SW480 (cell line): ENCODE measurements at places on chromosomes 6 and 20.
A peak's percentile ranks its signal among the peaks of the same experiment; 100 is the strongest.

GRCh38 chr6:3351105-3351676 is 92.4 kb downstream of the PSMG4 start:
- peak; percentile 43 for DNase-seq

GRCh38 chr20:20763650-20764049 is 51.2 kb upstream of the RALGAPA2 start:
- no peak for DNase-seq

GRCh38 chr6:57248311-57248895 is 26.3 kb upstream of the RAB23 start:
- DNase-seq = no peak

DNA sequence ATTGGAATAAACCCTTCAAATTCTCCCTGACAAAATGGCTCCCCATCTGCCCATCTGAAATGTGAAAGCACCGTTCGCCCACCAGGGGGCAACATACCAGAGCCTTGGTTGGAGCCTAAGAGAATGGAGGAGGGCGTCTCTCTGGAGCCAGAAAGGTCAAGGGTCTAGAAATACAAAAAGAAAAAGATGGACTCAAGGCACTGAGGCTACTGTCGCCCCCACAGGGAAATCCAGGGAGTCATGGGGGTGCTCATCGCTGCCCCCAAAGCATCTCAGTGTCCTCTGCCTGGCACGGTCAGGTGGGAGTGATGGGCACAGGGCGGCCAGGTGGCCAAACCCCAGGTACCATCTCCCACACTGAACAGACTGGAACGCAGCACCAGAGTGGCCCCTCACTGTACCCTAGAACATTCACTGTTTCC is 136.3 kb downstream of the ZMYND8 start:
- peak; percentile 31 for DNase-seq

- DNase-seq = peak; percentile 70
Measured at GRCh38 chr20:3045042-3045815, 623 bp upstream of the MRPS26 start.

GRCh38 chr6:134221250-134221649 is 96.7 kb downstream of the SGK1 start:
- DNase-seq = no peak

DNA sequence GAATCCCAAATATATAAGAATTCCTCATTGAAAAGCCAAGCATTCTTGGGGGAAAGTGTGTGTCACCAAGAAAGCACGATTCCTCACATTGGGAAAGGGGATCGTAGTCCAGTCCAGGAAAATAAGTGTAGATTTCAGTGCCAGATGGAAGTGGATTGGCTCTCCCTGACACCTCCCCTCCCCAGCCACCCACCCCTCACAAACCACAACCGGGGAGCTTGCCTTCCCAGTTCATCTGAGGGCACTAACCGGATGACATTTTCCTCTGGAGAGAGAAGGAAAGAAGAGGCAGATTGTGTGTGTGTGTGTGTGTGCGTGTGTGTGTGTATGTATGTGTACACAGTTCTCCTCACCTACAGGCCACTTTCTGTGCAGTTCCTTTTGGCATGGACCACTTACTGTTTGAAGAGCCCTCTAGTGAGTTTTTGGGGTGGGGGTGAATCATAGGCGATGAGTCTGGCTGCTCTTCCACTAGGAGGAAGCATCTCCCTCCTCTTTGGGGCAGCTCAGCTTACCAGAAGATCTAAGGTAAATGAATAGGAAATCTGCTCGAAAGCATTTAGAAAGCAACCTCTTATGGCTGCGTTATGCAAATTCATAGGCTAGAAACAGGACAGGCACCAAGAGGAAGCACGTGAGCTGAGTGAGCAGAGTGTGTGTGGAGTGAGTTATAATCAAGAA is 20.8 kb downstream of the DAAM2 start:
- DNase-seq = peak; percentile 35

GRCh38 chr20:62219992-62220665 is at the start of gene HRH3:
Gene HRH3, minus strand, starts transcription at chr20:62220278. Its CDS starts 308 bp downstream, at chr20:62219970.
- no peak for DNase-seq

DNA sequence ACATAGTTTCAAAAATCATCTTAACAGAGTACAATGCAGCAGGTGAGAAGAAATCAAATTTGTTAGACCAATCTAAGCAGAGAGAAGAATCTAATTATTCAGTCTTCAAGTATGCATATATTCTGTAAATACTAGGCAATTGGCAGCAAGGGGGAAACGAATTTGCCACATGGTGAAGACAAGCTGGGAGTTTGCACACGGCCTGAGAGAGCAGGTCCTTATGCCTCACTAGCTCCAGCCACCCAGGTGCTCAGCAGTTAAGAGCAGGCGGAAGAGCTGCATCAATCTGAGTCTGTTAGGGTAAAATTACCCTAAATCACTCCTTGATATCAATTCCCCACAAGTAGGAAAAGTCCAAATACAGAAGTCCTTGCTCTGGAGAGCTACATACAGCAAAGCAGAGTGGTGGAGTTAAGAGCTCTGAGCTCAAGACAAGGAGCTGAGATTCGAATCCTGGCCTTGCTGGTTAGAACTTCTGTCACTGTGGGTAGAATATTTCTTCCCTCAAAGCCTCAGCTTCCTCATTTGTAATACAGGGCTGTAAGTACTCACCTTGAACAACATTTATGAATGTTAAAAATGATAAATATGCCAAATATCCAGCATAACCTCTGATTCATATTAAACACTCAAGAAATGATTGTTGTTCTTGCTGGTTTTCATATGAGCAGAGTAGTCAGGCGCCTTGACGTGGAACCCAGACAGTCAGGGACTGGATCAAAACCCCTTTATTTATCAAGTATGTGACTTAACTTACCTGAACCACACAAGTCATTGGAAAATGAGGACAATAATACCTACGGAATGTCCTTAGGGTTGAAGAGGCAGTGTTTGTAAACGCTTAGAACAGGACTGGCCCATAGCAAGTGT is 444.2 kb downstream of the CDH26 start:
- DNase-seq = no peak

DNA sequence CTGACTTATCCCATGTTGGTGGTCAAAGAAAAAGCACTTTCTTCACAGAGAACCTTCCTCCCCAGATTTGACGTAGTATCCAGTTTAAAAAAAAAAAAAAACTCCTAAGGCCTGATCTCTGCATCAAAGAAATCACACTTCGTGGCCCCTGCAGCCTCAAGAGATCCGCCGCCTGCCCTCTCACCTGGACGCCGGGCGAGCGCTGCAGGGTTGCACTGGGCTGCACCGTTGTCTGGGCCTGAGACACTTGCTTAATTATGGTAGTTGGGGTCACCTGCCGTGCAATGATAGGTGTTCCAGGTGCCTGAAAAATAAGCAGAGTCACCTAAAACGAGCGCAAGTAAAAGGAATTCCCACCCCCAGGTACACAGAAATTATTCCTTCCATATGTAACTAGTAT is 53.0 kb downstream of the TAF4 start:
- no peak for DNase-seq

GRCh38 chr6:45369870-45370269 is 7.9 kb downstream of the SUPT3H start:
- no peak for DNase-seq

- DNase-seq = no peak
Measured at GRCh38 chr6:166450167-166450873, 67.6 kb upstream of the MPC1 start.

DNA sequence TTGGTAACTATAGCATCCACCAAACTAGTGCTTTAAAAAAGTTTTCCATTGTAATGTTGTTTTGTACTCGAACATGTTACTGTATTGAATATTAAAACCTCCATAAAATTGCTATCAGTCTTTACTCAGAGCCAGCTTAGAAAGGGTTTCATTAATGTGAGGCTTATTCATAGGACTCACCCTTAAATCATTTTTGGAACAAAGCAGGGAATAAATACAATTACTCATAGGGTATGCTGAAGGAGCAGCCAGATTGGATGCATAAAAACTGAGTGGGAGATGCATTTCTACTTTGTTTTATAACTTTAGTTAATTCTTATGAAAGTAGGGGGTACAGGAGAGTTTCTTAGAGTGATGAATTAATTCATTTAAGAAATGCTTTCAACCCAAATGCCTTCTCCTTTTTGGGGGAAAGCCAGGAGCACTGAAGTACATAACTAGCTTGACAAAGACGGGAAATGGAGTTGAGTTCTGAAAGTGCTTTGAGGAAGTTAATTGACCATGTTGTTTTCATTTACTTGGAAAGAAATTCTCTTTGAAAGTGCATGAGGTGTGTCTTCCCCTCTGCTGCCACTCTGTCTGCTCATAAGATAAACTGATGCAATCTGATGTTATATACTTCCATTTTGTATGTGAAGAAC is 90.3 kb downstream of the RNF144B start:
- DNase-seq = no peak

- DNase-seq = no peak
Measured at GRCh38 chr6:121731381-121731780, 295.9 kb downstream of the GJA1 start.

DNA sequence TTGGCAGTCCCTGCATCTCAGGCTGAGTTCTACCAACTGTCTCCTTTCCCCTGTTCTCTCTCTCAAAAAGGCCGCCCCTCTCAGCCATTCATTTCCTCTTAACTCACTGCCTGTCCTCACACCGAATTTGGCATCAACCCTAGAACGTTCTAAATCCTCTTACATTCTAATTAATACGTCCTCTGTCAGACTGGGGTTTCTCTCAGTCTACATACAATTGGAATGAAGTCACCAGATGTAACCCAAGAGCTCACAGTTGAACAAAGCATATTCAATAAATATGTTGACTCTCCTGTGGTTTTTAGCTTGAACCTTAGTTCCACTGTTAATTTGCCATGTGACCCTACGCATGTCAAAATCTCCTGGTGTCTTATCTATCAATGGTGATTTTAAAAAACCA is 269.6 kb downstream of the CLIC5 start:
- peak; percentile 11 for DNase-seq

- no peak for DNase-seq
Measured at GRCh38 chr6:35082046-35082732, 59.0 kb downstream of the TCP11 start.

- no peak for DNase-seq
Measured at GRCh38 chr6:14921878-14922671, 323.8 kb upstream of the JARID2 start.

- DNase-seq = no peak
Measured at GRCh38 chr6:33171880-33172687, 20.2 kb downstream of the COL11A2 start.

DNA sequence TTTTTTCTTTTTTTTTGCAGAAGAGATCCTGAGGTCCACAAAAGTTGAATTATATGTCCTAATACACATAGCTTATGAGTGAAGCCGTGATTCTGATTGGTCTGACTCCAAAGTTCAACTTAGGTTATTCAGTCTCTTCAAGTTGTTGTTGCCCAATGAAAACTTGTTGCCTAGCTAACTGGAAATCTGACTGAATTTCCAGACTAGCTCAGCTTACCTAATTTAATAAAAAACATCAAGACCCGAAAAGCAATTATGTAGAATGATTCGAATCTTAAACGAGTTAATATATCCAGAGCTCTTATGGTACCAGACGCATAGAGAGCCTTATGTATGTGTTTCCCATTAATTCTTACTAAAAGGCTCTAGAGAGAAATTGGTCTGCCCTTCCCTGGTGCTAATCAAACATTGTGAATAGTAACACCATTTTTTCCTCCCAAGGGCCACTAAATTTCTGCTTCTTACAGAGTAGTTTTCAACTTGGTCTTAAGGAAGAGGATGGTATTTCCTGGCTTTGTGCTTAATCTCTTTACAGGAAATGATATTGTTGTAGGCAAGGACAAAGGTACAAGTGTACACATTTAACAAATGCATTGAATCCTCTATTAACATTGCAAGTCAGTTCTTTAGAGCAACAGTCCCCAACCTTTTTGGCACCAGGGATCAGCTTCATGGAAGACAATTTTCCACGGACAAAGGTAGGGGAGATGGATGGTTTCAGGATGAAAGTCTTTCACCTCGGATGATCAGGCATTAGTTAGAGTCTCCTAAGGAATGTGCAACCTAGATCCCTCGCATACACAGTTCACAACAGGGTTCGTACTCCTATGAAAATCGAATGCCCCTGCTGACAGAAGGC is 107.9 kb downstream of the TSHZ2 start:
- DNase-seq = no peak

DNA sequence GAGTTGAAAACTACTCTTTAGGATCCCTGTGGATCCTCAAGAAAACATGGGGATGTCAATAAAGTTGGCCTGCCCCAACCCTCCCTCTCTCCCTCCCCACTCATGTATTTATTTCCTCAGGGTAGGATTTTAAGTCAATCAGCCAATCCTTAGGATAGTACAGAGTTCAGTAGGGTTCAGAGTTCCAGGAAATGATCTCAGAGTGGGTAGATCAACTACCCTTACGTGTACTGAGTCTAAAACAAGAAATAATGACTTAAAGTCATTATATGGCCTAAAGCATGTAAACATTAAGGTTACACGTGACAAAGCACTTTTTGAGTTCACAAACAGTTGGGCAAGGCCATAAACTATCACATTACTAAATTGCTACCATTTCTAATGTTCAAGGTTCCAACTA is 47.2 kb upstream of the REV3L start:
- no peak for DNase-seq

DNA sequence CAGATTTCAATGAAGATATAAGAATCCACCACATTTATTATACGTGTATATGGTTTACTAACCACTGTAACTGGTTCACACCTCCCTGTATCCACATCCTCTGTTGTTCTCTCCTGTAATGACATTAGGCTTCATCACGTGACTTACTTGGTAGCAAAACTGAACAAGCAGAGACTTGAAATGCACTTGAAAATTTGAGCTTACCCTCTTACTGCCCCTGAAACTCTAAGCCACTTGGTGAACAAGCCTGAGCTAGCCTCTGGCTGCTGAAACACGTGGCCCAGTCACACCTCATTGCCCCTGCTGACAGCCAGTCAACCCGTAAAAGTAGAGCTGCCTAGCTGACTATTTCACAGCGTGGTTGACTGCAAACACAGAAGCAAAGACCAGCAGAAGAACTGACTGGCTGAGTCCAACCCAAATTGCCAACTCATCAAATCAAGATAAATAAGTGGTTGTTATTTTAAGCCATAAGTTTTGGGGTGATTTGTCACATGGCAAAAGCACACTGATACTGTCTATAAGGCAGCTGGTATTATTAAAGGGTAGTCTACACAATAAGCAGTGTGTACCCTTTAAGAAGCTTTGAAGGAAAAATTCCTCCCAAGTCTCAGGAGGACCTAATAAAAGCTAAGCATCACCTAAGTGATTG is 109.0 kb downstream of the RALGAPA2 start:
- DNase-seq = no peak

DNA sequence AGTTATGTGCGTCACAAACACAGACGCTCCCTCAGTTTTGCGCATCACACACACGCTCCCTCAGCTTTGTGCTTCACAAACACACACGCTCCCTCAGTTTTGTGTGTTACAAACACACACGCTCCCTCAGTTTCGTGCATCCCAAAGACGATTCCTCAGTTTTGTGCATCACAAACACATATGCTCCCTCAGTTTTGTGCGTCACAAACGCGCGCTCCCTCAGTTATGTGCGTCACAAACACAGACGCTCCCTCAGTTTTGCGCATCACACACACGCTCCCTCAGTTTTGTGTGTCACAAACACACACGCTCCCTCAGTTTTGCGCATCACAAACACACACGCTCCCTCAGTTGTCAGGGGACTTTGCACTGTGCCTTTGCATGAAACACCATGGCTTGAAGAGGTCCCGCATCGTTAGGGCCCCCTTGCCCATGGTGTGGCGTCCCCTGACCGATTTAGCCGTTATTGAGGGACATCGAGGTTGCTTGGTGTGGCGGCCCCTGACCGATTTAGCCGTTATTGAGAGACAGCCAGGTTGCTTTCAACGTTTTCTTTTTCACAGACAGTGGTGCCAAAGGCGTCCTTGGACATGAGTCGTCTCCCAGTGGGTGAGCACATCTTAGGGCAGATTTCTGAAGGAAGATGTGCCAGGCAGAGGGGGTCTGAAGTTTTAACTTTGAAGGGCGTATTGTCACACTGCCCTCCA is 28.1 kb upstream of the MYT1 start:
- DNase-seq = no peak
